Progenitor cell of endocrine pancreas (in vitro differentiated cells): ENCODE measurements at places on chromosomes 12 and 14.

DNA sequence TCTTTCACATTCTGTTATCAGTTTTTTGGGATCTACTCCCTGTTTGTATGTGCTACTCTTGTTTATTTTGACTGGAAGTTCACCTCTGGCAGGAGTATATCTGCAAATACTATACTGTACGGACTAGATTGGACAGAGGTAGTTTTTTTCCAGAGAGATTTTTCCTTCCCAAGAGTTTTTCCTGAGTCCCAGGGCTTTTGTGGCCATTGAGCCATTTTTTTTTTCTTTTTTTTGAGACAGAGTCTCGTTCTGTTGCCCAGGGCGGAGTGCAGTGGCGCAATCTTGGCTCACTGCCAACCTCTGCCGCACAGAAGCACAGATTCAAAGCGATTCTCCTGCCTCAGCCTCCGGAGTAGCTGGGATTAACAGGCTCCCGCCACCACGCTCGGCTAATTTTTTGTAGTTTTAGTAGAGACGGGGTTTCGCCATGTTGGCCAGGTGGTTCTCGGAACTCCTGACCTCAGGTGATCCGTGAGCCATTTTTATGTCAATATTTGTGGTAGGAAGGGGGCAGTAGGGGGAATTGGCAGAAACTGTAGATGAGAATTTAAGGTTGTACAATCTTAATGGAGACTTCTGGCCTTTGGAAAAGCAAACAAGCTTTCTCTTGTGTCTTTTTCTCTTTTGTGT, 19.4 kb downstream of the KTN1 start:
- DNase-seq, result no peak

- DNase-seq, result no peak
Observed at GRCh38 chr12:76256321-76256720, 91.9 kb downstream of the BBS10 start.

DNA sequence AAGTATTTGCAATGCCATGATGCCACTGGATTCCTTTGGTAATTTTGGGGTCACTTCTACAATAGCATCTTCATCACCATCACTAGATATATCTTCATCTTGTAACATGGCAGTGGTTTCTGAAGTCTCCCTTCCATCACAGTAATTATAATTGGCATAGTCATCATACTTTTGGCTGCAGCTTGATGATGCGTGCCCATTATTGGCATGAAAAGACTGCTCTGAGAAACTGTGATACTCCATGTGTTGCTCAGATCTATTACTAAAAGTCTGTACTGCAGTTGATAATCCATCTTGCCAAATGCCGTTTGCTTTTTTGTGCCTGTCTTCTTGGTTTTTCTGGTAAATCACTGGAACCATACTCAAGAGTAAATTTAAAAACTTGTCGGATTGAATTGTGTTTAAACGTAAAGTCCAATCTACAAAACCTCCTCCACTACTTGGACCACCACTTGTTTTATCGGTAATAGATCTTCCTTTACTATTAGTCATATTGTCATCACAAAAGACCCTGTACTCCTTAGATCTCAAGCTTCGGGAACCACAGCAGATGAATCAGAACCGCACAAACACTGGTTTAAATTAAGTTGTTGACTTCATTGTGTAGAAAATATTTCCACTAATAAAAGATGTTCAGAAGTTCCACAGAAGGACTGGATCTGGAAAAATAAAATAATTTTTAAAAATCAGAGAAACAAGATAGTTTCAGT, 29.9 kb downstream of the SLC41A2 start:
- no peak for DNase-seq

GRCh38 chr14:58631732-58632131, 6.0 kb upstream of the DACT1 start:
- DNase-seq, result no peak

GRCh38 chr12:78062786-78063185, 232.1 kb downstream of the NAV3 start:
- DNase-seq, result no peak

DNA sequence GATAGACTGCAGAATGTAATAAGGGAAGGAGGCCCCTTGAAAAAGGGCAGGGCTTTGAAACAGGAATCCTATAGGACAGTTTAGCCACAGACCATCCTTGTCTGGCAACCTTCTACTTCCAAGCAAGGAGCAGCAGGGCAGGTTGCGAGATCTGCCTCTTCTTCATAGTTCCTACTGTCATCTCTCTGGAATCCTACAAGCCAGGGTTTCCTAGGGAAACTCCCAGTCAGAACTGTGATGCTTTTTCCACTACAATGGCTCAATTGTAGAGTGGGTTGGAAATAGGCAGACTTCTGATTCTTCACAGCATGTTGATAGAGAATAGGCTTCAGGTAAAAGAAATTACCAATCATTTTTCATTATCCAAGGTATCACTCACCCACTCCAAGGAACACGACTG, 186.3 kb downstream of the DACT1 start:
- DNase-seq, result no peak

- DNase-seq, result no peak
Observed at GRCh38 chr14:74562515-74563232, 49.4 kb downstream of the LTBP2 start.

GRCh38 chr14:95769976-95770375, 56.1 kb upstream of the TCL1A start:
- DNase-seq, result no peak

DNA sequence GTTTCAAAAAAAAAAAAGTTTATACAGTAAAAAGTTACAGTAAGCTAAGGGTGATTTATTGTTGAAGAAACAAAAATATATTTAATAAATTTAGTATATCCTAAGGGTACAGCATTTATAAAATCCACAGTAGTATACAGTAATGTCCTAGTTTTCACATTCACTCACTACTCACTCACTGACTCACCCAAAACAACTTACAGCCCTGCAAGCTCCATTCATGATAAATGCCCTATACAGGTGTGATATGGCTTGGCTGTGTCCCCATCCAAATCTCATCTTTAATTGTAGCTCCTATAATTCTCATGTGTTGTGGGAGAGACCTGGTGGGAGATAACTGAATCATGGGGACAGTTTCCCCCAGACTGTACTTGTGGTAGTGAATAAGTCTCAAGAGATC, 61.7 kb downstream of the TC2N start:
- no peak for DNase-seq

GRCh38 chr12:95178136-95178535, 39.1 kb downstream of the FGD6 start:
- DNase-seq, result no peak

DNA sequence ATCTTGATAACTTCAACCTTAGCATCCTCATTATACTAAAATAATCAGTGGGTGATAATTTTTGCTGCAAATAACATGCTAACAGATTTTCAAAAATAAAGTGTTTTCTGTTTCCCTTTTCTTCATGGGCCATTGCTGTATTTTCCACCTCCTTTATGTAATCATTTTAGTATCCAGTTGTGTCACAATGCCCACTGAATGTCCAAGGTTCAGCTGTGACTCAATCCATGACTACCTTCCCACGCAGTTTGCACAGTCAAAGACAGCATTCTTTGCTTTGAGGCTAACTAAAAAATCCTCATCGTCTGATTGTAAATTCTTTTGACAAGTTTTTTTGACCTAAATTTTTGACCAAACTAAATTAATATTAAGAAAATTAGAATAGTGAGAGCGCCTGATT, 474.1 kb downstream of the FLRT2 start:
- DNase-seq, result no peak

GRCh38 chr12:106142591-106143261, 4.0 kb upstream of the NUAK1 start:
- DNase-seq, result no peak

DNA sequence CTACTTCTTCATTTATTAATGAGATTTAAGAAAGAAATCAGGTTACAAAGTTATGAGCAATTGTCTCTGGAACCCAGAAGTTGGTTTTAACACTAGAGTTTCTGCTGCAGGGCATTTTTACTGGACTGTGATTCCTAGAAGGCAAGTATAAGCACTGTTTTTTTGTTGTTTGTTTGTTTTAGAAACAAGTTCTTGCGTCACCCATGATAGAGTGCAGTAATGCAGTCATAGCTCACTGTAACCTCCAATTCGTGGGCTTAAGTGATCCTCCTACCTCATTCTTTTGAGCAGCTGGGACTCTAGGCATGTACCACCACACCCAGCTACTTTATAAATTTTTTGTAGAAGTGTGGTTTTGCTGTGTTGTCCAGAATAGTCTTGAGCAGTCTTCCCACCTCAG, 25.6 kb downstream of the RAP1B start:
- no peak for DNase-seq

DNA sequence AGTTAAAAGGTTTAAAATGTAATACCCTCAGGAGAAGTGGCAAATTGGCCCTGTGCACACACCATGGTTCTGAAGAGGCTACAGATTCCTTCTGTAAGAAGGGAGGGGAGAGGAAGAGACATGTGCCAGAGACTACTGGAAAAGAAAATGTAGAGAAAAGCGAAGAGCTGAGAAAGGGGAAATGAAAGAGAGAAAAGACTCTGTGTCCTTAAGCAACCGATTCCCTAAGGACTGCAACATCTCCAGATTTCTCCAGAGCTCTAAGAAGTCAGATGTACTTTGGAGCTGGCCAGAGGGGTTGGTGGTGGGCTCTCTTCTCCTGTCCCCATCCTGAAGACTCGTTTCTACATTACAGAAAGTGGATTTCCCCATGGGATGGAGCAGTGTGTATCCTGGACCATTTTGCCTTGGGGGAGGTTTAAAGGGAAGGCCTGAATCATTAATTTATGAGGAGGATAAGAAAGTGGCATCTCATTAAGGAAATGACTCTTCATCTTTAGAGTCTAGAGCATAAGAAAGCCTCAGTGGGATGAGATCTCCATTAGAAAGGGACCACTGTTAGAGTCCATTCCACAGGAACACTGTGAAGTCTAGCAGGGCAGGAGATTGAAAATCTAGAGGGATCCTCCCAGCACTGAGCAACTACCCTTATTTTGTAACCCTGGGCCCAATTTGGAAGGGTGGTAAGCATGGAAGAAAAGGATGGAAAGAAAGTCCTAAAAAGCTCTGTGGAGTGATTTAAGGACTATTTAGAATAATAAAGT, 45.5 kb upstream of the FUT8 start:
- no peak for DNase-seq

DNA sequence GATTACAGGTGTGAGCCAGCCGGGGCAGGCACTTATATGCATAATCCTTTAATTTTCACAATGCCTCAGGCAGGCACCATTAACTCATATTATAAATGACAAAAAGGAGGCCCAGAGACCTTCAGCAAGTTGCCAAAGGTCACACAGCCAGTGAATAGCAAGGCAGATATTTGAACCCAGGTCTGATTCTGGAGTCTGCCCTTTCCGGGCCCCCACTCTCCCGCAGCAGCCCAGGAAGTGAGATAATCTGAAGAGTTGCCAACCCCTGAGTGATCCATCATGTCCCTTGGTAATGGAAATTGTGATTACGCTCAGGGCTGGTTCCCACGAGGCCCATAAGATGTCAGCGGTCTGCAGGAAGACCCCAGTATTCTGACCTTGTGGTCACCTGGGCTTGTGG, 95.3 kb upstream of the MED13L start:
- no peak for DNase-seq

DNA sequence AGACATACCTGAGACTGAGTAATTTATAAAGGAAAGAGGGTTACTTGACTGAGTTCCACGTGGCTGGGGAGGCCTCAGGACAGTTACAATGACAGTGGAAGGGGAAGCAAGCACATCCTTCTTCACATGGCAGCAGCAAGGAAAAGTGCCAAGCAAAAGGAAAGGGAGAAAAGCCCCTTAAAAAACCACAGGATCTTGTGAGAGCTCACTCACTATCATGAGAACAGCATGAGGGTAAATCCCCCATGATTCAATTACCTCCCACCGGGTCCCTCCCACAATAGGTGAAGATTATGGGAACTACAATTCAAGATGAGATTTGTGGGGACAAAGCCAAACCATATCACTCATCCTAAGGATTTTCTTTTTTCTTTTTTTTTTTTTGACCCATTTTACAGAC, 177.8 kb upstream of the EEA1 start:
- no peak for DNase-seq

- DNase-seq, result no peak
Observed at GRCh38 chr14:22509751-22510300, 79.2 kb downstream of the DAD1 start.

DNA sequence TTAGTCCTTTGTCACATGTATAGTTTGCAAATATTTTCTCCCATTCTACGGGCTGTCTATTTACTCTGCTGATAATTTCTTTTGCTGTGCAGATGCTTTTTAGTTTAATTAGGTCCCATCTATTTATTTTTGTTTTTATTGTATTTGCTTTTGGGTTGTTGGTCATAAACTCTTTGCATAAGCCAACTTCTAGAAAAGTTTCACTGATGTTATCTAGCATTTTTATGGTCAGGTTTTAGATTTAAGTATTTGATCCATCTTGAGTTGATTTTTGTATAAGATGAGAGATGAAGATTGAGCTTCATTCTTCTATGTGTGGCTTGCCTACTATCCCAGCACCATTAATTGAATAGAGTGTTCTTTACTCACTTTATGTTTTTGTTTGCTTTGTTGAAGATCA, 1008.4 kb upstream of the ATXN7L3B start:
- DNase-seq, result no peak

- DNase-seq, result no peak
Observed at GRCh38 chr12:66678338-66679275, at the start of gene GRIP1. GRIP1 (minus strand) TSS chr12:66679076; CDS start chr12:66678904, 172 bp downstream.

GRCh38 chr12:62191491-62192179, 68.6 kb upstream of the USP15 start:
- DNase-seq, result peak; percentile 9

DNA sequence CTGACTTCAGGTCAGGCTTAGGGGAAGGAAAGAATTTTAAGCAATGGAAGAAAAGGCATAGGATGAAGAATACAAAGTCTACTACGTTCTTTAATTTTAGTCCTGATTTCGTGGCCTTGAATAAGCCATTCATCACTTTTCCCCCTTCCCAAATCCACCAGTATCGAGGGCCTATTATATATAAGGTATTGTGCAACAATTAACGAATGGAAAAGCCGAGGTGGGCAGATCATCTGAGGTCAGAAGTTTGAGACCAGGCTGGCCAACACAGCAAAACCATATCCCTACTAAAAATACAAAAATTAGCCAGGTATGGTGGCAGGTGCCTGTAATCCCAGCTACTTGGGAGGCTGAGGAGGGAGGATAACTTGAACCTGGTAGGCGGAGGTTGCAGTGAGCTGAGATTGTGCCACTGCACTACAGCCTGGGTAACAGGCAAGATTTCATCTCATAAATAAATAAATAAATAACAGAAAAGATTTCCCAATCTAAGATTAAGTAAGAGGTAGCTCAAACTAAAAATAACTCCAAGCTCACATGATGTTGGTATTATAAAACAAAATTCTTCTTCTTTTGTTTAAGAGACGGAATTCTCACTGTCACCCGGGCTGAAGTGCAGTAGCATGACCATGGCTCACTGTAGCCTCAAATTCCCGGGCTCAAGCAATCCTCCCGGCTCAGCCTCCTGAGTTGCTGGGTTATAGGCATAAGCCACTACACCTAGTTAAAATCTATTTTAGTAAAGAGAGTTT, 58.3 kb upstream of the NR2C1 start:
- no peak for DNase-seq
